ENCODE measurements at places on chromosomes 2 and 18.

DNA sequence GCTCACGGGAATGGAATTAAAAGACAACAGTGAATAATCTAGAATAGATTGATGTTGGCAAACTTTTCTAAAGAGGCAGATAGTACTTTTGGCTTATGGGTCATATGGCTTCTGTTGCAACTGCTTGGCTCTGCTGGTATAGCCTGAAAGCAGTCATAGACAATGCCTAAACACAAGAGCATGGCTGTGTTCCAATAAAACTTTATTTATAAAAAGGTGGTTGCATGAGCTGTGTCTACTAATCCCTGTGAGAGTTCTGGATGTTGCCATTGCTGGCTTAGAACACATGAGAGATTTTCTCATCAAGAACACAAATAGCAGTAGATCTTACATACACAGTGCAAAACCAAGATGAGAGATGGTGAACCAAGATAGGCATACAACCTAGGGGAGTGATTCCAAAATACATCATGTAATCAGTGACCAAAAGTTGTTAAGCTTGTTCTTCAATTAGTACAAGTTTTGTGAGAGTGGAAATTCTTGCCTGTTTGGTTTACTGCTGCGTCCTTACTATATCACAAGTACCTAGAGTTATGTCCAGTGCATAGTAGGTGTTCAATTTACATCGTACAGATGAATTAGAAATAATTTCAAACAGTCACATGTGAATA is 380.0 kb downstream of the METTL4 start:
- DNase-seq: no peak

DNA sequence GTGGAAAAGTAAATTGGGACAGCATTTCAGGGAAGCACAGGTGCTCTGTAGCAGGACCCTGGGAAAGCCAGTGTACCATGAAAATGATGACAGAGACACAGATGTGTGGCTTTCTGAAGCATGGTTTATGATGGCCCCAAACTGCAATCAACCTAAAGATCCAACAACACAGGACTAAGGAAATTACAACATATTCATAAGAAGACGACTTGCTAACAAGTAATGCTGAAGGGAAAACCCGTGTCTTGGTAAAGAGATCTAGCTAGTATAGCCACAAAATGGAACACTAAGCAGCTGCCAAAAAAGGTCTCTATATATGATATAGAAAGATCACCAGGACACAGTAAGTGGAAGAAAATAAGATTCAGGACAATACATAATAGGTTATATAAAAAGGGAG is 53.2 kb downstream of the UXS1 start:
- DNase-seq: no peak

DNA sequence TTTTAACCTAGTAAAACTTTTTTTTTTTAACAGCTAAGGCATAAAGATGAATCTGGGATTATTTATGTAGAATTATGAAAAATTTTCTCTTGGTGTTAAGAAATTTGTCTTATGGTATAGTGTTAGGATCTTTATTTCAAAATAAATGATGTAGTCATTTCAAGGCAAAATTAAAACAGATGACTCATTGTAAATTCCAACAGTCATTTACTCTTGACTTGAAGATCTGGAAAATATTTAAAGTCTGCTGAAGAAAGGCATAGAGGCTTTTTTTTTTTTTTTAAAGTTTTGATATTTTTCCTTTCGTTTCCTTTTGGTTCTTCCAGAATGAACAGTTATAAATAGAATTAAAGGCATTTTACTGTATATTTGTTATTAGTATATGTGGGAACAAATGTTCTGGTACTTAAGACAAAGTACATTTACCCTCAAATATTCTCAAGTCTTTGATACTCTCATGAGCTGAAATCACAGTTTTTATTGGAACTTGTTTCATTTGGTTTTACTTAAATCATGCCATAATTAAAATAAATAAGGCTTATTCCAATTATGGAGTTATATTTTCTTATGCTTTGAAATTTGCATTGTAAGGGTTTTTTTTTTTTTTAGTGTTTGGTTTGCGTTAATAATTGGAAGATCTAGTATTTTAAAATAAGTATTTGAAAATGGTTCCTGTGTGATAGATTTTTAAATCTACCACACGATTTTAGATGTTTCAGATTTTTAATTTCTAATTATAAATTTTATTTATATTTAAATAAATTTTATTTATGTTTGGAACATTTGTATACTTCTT is 29.9 kb downstream of the GLS start:
- DNase-seq: no peak

- no peak for DNase-seq
Measured at GRCh38 chr18:46060359-46060841, 11.7 kb downstream of the PSTPIP2 start.

DNA sequence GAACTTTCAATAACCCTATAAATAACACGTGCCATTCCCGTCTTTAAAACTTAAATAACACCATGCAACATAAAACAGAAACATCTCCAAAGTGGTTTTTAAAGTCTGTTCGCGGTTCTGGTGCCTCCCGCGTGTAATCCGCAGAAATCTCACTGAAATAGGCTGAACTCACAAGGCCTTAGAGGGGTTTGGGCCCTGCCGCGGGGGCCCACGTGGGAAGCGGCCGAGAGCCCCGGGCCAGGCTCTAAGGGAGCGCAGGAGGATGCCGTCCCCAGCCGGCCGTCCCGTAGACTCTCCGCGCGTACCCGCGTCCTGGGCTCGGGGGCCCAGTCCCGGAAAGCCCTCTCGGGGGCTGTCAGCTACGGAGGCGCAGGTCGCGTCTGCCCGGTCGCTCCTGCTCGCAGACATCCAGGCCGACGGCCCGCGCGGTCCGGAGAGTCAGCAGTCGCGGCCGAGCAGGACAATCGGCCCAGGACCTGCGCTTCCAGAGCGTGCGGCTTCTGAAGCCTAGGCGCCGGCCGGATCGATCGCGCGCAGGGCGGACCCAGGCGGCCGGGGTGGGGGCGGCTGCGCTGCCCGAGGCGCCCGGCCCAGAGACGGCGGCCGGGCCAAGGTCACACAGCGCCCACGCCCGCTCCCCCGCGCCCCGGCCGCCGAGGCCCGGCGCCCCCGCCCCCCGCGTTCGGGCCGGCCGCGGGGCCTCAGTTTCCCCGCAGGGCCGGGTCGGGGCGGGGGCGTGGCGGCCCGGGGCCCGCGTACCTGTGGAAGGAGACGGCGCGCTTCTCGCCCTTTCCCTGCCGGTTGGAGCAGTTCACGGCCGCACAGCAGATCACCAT is 558 bp downstream of the THAP4 start:
- DNase-seq: peak; percentile 18

- DNase-seq: no peak
Measured at GRCh38 chr2:167420211-167420610, 531.9 kb downstream of the XIRP2 start.

DNA sequence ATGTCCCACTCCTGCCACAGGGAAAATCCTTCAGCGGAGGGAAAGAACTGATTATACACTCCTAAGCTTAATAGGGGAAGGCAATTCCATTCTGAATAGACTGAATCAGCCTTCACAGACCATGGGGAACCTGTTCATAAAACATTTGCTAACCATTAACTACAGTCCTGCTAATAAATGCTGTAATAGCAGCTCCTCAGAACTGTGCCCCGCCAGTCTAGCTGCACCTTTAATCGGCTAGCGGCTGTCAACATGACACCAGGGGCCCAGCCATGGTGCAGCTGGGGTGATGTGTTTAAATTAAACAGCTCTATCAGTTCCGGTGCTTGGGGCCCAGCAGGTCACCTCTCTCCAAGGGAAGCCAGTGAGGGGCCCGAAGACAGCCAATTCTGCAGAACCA is 77.8 kb downstream of the GALNT14 start:
- no peak for DNase-seq

- no peak for DNase-seq
Measured at GRCh38 chr2:25700221-25700660, 26.9 kb upstream of the DTNB start.

DNA sequence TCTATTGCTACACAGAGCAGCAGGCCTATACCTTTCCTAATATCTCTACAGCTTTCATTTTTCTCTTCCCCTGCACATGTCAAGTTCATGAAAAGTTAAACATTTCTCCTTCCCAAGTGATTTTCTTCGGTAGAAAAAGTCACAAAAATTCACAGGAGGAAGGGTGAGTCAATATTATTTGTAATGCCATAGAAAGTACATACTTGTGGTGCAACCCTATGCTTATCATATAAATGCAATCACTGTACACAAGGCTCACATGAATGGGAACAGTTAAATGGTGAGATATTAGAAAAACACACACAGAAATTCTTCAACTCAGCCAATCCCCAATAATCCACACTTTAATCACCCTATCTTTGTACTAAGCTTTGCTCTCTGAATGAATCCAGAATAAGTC is 651.6 kb downstream of the LRRTM4 start:
- no peak for DNase-seq

- DNase-seq: no peak
Measured at GRCh38 chr2:174603280-174603679, 5.7 kb upstream of the WIPF1 start.

DNA sequence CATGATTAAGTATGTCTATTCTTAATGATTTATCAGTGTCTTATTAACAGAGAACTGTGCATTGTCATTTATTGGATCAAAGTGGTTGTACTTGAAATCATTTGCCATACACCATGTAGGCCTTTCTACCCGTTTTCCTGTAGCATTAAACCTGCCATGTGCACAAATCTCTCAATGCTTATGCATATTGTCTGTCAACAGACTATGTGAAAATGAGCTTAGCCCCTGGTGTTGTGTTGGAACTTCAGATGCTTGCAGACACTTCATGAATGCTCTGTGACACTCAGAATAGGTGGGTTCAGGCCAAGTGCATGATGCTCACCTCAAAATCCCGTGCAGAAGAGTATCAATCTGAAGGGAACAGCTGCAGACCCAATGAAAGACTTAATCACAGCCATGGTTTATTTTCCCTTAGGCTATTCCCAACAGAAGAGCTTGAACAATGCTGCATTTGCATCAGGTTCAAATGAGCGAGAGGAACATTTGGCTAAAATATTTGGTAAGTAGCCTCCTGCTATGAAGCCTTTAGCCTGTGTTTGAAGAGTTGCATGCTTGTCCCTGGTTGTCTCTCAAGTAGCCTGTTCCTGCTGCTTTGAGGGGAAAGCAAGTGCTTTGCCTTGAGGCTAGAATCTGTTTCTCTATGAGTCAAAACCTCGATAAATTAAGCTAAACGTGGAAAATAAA is 6.1 kb downstream of the C2orf92 start:
- no peak for DNase-seq

DNA sequence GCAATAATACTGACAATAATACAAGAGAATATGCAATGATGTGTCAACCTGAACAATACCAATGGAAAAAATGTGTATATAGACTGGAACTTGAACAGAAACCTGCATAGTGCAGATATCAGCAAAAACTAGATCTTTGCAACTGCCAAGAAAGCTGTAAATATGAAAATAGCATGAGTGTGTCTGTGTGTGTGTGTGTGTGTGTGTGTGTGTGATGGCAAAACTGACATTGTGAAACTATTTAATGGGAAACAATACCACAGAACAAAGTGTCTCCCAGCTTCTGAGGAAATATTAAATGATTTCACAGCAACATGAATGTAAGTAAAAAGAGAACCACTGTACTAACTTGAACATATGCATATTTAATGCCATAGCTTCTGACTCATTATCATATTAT is 558.2 kb upstream of the LINC00305 start:
- no peak for DNase-seq

GRCh38 chr18:10973567-10974203 is 175.7 kb downstream of the PIEZO2 start:
- no peak for DNase-seq

GRCh38 chr18:69401226-69401971 is 711 bp downstream of the DOK6 start:
- DNase-seq: no peak

DNA sequence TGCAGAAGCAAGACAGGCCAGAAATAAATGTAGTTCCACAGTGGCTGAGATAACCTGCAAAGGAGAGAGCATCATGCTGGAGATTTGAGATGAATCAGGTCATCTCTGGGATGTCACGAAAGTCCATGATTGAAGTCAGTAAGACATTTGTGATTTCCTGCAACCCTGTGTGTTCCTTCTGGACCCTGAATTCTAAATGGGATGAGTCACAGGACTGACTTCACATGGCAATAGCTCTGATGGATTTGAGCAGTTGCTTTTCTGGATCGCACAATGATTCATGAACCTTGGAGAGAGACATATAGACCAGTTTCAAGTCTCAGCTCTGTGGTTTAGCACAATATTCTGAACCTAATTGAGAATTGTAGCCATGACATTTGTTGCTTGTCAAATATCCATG is 102.9 kb downstream of the TSN start:
- DNase-seq: no peak

GRCh38 chr2:86193901-86194567 is 1.2 kb downstream of the IMMT start:
- no peak for DNase-seq

- no peak for DNase-seq
Measured at GRCh38 chr2:105872830-105873229, 128.1 kb downstream of the NCK2 start.

GRCh38 chr2:130836501-130837174 is at the start of gene ARHGEF4:
Gene ARHGEF4 (plus strand): TSS chr2:130836914. CDS start chr2:130836954, 40 bp downstream.
- no peak for DNase-seq

DNA sequence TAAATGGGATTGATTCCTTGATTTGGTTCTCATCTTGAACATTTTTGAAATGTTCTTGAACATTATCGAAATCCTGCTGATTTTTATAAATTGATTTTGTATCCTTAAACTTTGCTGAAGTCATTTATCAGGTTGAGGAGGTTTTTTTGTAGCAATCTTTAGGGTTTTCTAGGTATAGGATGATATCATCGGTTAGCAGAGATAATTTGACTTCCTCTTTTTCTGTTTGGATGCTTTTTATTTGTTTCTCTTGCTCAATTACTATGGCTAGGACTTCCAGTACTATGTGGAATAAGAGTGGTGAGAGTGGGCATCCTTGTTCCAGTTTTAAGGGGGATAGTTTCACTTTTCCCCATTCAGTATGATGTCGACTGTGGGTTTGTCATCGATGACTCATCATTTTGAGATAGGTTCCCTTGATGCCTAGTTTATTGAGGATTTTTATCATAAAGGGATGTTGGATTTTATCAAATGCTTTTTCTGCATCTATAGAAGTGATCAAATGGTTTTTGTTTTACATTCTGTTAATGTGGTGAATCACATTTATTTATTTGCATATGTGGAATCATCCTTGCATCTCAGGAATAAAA is 201.5 kb upstream of the ZSWIM2 start:
- DNase-seq: no peak

- DNase-seq: peak; percentile 48
Measured at GRCh38 chr2:37635504-37636380, 35.7 kb downstream of the CDC42EP3 start.

DNA sequence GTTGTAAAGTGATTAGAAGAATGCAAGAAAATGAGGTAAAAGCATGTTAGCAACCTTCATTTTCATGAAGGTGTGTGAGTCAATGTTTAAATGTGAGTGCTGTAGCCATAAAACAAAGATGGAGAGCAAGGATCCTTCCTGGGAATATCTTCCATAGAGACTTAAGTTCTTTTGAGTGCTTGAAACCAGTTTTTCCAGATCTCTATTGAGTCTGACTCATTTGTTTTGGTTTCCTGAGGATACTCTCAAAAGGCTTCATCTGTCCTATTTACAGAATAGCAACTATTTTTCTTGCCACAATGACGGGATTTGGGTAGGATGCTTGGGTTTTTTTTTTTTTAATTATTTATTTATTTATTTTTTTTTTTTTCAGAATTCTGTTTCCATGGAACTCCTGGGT is 45.9 kb upstream of the ASB1 start:
- DNase-seq: no peak

GRCh38 chr18:49352321-49352720 is 108.1 kb downstream of the DYM start:
- no peak for DNase-seq

GRCh38 chr2:160169988-160170387 is 30.1 kb downstream of the ITGB6 start:
- DNase-seq: no peak

GRCh38 chr2:175432021-175432420 is 250.5 kb upstream of the ATP5MC3 start:
- DNase-seq: no peak

All from stimulated activated CD8-positive, alpha-beta memory T cell treated with anti-CD3 and anti-CD28 coated beads, Interleukin-4, amount 100 ng/mL, for 24 hours (primary cell).